Regular cardiac myocyte (primary cell): ENCODE measurements at places on chromosomes 2 and 18. TPM values are rescaled to one million over a fixed set of nuclear protein-coding genes. Genes with fewer than 3 reads are reported as not detected.

The C18orf54 gene
- total RNA-seq, result 3.1 and 9.8 TPM in 2 replicates

The C2orf66 gene
- under 0.01 TPM in 1 of 2 replicates, not detected in the other for total RNA-seq

The RAB11FIP5 gene
- total RNA-seq, result 33.0 and 41.7 TPM in 2 replicates

The CTAGE1 gene
- 0.28 TPM in 1 of 2 replicates, not detected in the other for total RNA-seq

The ALK gene
- total RNA-seq, result under 0.01 TPM in 1 of 2 replicates, not detected in the other

The KYNU gene
- 0.38 and 2.8 TPM in 2 replicates for total RNA-seq

The FLACC1 gene
- total RNA-seq, result 0.38 and 1.4 TPM in 2 replicates

The TMEM247 gene
- total RNA-seq, result not detected in 2 replicates

The NEU2 gene
- not detected in 2 replicates for total RNA-seq

The POTEC gene
- total RNA-seq, result under 0.01 TPM in 2 replicates

The KLHL29 gene
- 2.9 and 3.4 TPM in 2 replicates for total RNA-seq

The ABCG5 gene
- total RNA-seq, result not detected in 2 replicates

The SNORC gene
- 0.19 and 0.56 TPM in 2 replicates for total RNA-seq

The CYTIP gene
- 5.0 and 5.9 TPM in 2 replicates for total RNA-seq
